ENCODE measurements at places on chromosomes 7 and 10.

DNA sequence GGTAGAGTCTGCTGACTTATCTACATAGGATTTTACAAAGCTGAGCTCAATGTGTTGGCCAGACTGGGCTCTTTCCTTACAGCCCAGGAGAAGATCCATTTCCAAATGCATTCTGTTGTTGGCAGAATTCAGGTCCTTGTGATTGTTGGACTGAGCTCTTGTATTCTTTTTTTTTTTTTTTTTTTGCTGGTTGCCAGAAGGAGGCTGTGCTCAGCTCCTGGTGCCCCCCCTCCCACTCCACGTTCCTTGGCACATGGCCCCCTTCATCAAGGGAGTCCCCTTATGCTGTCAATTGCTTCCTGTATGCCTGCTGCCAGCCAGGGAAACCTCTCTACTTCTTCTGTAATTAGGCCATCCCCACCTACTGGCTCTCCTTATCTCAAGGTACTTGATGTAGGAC lies 518.1 kb upstream of the AKR1E2 start:
- DNase-seq, result no peak

DNA sequence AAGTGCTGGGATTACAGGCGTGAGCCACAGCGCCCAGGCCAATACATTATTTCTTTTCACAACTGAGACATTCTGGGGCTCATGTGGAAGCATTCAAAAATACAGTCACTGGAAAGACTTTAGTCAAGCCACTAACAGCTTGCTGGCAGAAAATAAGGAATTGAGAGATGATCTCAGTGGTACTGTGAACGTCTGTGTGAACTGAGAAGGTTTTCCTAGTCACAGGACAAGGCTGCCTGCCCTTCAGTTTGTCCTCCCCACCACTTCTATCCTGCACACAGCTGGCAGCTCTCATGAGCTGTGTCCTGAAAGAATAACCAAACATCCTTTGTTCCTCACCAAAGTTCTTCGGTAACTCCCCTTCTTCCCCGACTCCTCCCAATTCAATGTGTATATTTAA lies 31.3 kb upstream of the ITGA8 start:
- no peak for DNase-seq

DNA sequence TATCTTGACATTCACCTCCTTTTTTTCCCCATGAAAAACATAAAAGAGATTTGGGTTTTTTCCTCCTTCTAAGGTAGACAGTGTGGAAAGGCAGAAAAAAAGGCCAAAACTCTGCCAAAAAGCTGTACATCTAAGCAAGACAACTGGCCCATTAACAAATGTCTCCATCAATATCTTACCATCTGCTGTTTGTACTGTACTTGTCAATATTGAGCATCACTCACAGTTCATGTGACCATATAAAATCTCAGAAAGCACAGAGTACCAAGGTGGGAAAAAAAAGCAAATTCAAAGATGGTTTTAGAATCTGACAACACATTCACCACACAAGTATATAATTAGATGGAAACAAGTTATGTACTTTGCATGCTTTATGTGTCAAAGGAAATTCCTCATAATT lies 52.6 kb downstream of the CACNA2D1 start:
- DNase-seq, result no peak

GRCh38 chr10:89574368-89574767 lies 39.0 kb upstream of the SLC16A12 start:
- DNase-seq, result no peak

GRCh38 chr7:40805361-40805760 lies 670.6 kb downstream of the SUGCT start:
- no peak for DNase-seq

- DNase-seq, result no peak
Measured at GRCh38 chr10:19549503-19549902, 266.7 kb upstream of the PLXDC2 start.
